ENCODE measurements at places on chromosomes 1 and 21.
A peak's percentile ranks its signal among the peaks of the same experiment; 100 is the strongest.

DNA sequence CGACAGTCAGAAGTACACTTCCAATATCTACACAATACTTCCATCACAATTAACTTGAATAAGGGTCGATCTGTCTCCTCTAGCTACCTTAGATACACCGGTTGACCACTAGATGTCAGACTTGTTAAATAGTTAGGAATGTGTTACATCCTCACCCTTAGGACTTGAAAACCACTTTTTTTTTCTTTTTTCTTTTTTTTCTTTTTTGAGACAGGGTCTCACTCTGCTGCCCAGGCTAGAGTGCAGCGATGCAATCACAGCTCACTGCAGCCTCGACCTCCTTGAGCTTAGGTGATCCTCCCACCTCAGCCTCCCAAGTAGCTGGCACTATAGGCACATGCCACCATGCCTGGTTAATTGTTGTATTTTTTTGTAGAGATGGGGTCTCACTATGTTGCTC, 120.4 kb upstream of the GREM2 start:
- no peak for DNase-seq

- no peak for DNase-seq
Observed at GRCh38 chr1:11538886-11539285, 59.9 kb downstream of the DISP3 start.

GRCh38 chr1:97980530-97980929, 59.7 kb upstream of the DPYD start:
- DNase-seq: no peak

GRCh38 chr1:225823811-225824261, 13.9 kb downstream of the EPHX1 start:
- DNase-seq: no peak

DNA sequence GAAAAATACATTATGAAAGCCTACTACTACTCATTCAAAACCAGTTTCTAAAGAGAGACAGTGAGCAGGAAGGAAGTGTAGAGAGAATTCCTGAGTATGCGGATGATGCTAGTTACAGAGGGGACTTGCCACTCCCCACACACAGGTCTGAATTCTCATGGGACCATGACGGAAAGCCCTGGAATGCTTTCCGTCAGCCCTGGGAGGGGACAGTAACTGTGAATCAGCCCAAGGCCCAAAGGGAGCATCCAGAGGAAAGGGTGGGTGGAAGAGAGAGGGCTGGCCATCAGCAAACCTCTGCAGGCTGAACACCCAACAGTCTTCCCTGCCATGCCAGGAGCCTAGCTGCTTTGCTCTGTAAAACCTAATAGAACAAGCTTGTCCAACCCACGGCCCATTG, 36.4 kb downstream of the RCSD1 start:
- DNase-seq: no peak

GRCh38 chr1:183194527-183195141, 8.6 kb downstream of the LAMC2 start:
- DNase-seq: no peak

GRCh38 chr1:211842518-211842917, 12.0 kb upstream of the LPGAT1 start:
- DNase-seq: no peak

DNA sequence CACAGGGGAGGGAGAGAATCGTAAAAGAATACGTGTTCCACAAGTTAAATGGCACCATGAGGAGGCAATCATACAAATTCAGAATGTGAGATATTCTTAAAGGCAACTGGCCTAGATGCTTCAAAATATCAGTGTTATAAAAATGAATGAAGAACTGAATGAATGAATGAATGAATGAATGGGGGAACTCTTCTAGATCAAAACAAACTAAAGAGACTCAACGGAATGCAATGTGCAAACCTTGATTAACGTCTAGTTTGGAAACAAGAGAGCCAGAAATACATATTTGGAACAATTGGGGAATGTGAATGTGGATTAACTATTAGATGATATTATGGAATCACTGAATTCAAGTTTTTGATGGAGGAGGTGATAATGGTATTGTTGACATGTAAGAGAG, 16.8 kb downstream of the CFAP45 start:
- no peak for DNase-seq

- DNase-seq: peak; percentile 82
Observed at GRCh38 chr21:33383056-33383888, 19.9 kb upstream of the IFNGR2 start.

GRCh38 chr1:222384531-222384930, 163.4 kb downstream of the HHIPL2 start:
- no peak for DNase-seq

All from activated CD8-positive, alpha-beta memory T cell treated with anti-CD3 and anti-CD28 coated beads, Interleukin-2, amount 50 U/mL, for 48 hours (primary cell).